Activated CD4-positive, CD25-positive, alpha-beta regulatory T cell (primary cell): ENCODE measurements at places on chromosomes 1 and 21.

DNA sequence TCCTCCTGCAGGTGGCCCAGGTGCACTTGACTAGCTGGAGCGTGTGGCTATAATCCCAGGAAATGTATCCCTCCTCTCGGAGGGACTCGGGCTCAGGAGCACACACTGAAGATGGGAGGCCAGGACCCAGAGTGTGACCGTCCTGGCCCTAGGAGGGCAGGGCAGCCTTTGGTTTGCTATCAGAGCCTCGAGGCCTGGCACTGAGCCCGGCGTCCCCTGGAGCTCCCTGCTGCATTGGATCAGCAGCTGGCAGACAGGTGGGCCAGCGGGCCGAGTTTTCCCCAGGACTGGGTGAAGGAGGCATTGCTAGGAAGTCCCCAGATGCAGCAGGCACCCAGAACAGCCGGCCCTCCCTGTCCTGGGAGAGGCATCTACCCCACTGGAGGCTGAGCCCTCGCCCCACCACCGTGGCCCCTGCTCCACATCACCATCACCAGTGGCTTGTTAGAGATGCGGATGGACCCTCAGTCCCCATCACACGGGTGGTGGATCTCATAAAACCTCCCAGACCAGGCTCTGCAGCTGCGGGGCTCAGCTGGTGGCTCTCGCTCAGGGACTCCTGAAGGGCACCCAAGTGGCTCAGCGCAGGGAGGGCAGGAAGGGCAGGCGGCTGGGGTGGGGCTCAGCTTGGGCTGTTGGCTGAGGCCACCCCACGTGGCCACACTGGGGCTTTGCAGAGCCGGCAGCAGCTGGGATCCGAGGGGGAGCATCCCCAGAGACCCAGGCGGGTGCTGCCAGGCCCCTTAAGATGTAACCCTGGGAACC lies 32.7 kb upstream of the POFUT2 start:
- no peak for DNase-seq

DNA sequence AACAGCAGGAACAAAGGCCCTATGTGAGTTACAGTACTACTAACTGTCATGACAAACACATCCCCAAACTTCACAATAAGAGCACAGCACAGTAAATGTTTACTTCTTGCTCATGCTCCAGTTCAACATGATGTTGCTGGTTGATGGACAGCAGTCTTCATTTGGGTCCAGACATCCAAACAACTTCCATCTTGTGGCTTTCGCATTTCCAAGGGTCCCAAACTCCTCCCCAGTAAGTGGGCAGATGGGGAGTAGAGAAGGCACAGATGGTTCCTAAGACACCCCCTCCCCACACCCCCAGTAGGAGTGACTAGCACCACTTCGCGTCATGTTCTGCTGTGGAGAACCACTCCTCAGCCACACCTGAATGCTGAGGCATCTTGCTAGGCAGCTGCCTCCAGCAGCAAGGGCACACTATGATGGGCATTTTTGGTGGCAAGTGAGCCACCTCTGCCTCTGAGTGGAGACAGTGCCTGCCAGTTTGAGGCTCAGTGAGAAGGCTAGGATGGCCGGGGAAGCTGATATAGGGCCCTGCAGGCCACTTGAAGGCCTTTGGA lies 32.7 kb upstream of the CD2 start:
- DNase-seq = no peak

GRCh38 chr1:112723511-112723839 lies 8.3 kb upstream of the PPM1J start:
- no peak for DNase-seq

DNA sequence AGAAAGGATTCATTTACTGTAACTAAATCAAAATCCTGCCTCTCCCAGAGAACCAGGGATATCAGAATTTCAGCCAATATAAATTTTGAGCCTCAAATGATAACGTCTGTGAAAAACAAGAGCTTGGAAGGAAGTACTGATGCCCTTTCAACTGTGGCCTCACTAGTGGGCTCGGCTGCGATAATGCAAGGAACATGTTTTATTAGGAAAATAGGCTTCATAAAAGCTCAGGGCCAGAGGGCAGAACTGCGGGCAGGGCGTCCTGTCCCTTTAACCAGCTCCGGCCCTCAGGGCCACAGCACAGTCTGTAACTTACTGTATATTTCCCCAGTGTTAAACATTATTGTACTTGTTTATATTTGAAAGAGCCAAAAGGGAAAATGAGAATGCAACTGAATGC lies 122.0 kb downstream of the PEX14 start:
- DNase-seq = no peak

GRCh38 chr1:162916407-162916806 lies 55.4 kb upstream of the CCDC190 start:
- DNase-seq = no peak

GRCh38 chr1:212759683-212760082 lies 31.9 kb downstream of the NSL1 start:
- no peak for DNase-seq

DNA sequence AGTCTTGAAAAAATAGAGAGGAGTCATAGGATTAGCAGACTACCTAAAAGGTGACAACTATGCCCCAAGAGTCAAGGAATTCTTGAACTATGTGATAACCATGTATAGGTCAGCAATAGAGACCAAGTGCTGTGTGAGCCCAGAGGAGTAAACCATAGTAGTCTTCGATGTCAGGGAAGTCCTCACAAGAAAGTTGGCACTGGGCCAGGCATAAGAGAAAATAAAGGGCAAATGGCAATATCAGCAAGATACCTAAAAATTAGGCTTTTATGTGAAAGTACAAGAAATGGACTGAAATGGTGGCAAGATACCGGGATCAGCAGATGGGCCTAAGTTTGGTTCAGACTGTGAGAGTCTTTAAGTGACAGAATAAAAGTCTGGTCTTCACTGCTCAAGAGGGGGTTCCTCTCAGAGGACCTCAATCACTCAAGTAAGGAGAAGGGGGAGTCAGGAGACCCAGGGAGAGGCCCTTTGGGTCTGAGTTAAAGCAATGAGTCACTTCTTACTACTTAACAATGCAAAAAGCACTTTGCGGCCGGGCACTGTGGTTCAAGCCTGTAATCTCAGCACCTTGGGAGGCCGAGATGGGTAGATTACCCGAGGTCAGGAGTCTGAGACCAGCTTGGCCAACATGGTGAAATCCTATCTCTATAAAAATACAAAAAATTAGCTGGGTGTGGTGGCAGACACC lies 95.0 kb downstream of the TEX35 start:
- no peak for DNase-seq

- no peak for DNase-seq
Measured at GRCh38 chr21:44078411-44078981, 28.7 kb upstream of the PWP2 start.

GRCh38 chr21:44870748-44871495 lies 2.6 kb downstream of the PTTG1IP start:
- DNase-seq = no peak

DNA sequence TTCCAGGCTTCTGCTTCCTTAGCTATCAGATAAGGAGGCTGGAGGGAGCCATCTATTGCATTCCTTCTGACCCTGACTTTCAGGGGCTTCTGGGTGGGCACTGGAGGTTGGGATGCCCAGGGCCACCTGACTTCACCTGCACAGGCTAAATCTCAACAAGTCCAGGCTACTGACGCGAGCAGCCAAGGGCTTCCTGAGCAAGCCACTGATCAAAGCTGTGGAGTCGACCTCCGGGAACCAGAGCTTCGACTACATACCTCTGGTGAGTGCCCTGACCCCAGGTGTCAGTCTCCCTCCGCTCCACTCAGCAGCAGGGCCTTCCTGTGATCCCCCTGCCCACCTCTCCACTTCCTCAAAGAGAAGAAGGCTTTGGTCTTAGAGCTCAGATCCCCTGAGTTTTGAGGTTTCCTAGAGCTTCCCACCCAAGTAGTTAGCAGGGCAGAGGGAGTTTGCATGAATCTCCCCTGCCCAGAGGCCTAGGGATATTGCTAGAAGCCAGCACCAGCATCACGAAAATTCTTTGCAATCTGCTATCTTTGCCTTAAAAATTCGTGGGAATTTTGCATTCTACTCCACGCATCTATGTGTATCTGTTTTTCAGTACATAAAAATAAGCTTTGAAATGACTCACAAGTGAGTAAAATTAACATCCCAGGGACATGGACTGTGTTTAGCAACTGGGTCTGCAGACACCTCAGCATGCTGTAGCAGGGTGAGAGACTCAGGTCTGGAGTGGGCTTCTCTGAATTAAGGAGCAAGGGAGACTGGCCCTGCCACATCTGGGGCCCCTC lies 61.4 kb downstream of the VWA5B1 start:
- no peak for DNase-seq

GRCh38 chr1:40606978-40607377 lies 58.5 kb downstream of the RIMS3 start:
- no peak for DNase-seq
